Motor neuron (in vitro differentiated cells): ENCODE measurements at places on chromosomes 2 and 18.
A peak's percentile ranks its signal among the peaks of the same experiment; 100 is the strongest.

GRCh38 chr2:238946318-238947242 lies 98.7 kb downstream of the TWIST2 start:
- peak; percentile 50 for ATAC-seq

GRCh38 chr2:179569831-179570233 lies 291.6 kb downstream of the ZNF385B start:
- ATAC-seq = peak; percentile 66

GRCh38 chr2:209501579-209501978 lies 77.7 kb downstream of the MAP2 start:
- ATAC-seq = no peak

DNA sequence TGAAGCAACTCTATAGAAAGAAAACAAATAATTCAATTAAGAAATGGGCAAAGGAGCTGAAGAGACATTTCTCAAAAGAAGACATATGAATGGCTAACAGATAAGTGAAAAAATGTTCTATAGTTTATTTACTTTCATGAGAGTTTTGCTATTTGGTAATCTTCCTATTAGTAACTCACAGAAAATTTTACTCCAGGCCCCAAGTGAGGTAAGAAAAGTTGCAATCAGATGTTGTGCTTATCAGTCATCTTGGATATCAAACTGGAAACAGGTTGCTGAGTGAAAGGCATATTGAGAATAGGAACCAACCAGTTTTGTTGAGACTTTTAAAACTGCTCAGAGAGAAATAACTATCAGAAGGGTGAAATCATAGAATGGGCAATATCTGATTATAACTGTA lies 1179.0 kb upstream of the ACVR2A start:
- no peak for ATAC-seq

DNA sequence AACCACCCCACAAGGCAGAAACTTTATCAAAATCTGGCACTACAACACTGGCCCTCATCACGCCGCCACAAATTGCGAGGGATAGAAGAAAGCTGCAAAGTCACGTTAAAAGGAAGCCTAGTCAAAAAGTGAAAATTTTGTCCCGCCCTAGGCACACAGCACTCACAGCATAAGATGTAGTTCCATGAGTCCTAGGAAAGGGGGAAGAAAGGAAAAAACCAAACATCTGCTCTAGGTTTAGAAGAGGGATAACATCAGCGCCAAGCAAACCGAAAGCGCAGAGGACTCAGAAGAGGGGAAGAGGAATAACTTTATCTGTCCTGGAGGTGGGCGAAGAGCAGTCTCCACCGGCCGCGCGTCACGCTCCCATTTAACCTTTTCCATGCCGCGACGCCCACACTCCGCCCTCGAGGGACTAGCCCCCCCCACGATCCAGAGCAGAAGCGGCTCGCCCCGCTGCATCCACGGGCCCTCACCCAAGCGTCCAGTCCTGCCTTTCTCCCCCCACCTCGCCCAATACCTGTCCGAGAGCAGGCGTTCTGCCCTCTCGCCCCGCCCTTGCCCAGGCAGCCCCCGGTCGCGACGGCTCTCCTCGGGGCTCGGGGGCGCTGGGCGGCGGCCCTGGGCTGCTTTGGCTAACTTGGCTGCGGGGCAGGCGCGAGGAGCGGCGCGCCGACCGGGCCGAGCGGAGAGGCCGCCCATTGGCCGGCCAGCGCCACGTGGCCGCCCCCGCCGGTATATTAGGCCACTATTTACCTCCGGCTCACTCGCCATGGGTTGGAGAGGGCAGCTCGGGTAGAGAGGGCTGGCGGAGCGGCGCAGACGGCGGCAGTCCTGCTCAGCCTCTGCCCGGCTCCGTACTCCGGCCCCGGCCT lies at the start of gene HOXD1:
Gene HOXD1 (plus strand): TSS at position 770 of the 875 bp plus-strand sequence. CDS start 134 bp downstream, outside the sequence.
- ATAC-seq = peak; percentile 93

- ATAC-seq = no peak
Measured at GRCh38 chr2:127688405-127688804, 12.9 kb upstream of the SFT2D3 start.

- ATAC-seq = peak; percentile 77
Measured at GRCh38 chr2:109415581-109416013, 198.2 kb downstream of the SEPTIN10 start.

DNA sequence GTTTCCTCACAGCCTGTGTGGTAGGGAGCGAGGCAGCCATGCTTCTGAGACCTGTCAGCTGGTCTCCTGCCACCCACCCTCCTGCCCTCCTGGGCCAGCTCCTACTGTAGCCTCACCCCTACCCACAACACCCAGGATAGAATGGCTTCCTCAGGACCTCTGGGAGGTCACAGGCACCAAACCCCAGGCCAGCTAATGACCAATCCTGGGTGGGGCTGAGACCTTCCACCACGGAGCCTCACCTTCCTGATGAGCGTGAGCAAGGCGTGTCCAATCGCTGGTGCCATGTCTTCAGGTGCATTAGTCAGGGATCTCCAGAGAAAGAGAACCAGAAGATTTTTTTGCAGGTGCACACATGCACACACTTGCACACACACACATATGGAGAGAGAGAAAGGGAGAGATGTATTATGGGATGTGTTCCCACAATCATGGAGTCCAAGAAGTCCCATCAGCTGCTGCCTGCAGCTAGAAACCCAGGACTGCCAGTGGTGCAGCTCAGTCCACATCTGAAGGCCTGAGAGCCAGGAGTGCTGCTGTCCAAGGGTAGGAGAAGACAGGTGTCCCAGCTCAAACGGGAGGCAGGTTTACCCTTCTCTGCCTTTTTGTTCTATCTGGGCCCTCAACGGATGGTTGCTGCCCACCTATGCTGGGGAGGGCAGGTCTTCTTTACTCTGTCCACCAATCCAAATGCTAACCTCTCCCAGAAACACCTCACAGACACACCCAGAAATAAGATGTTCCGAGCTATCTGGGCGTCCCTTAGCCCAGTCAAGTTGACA lies 70.4 kb upstream of the HDAC4 start:
- ATAC-seq = no peak

- ATAC-seq = no peak
Measured at GRCh38 chr2:120404941-120405758, 59.2 kb downstream of the INHBB start.

DNA sequence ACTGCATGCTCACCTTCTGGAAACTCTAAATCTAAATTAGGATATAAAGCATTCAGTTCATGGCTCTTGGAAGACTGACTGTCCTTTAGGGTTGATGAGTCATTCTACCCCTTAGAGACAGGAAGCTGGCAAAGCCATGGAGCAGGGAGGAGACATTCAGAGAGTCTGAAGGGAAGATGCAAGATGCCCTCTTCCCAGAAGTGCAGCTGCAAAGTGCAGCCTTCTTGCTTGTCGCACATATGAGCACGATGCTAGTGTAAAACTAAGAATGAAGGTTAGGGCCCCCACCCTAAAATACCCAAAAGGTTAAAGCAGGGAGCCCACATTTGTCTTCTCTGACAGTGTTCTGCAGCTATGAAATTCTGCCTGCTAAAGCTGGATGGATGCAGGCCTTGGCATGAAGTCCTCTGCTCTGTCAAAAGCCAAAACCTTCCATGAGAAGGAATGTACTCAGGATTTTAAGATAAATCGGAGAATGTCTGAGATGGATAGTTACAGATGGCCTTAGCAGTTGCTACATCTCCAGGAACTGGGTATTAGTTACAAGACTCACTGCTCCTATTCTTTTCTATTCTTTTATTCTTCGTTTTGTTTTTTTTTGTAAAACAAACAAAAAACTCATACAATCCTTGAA lies 89.7 kb downstream of the POLE4 start:
- ATAC-seq = peak; percentile 52

DNA sequence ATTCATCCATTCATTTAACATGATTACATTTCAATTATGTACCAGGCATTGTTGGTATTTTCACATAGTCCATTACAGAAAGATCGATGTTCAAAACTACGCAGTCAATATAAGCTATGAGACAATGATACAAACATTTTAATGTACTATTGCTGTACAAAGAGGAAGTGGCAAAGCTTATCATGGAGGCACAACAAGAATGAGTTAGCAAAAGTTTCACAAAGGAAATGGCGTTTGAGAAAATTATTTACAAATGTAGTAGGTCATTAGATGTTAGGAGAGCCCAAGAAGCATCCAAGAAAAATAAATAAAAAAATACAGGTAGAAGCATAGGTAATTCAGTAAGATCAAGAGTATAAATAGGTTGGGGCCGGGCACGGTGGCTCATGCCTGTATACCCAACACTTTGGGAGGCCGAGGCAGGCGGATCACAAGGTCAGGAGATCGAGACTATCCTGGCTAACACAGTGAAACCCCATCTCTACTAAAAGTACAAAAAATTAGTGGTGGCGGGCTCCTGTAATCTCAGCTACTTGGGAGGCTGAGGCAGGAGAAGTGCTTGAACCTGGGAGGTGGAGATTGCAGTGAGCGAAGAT lies 1730.8 kb upstream of the CELF4 start:
- no peak for ATAC-seq

- no peak for ATAC-seq
Measured at GRCh38 chr18:31680433-31680811, 4.0 kb downstream of the B4GALT6 start.

DNA sequence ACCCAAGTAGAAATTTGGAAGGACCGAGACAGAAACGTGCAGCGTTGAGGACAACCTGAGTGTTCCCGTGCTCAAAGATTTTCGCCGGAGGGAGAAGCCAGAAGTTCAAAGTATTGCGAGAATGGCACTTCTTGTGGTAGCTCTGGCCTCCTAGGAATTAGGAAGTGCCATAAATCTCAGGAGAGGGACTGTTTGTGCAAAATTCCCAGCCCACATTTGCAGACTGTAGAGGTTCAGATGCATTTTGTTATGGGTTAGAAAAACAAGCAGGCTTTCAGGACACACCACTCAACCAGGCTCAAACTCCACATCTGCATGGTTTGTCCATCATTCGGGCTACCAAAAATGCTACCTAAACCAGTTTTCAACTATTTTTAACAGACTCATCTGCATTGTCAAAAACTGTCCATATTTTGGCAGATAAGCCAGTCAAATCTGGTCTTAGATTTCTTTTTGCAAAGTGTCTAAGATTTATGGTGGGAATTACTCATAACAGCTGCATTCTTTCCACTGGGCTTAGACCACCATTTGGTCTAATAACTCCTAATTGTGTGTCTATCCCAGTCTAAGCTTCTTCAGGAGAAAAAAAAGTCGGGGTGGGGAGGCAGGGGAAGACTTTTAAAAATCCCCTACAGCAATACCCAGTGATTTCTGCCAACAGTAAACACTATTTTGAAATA lies 422.9 kb downstream of the ARHGAP15 start:
- ATAC-seq = no peak

- ATAC-seq = peak; percentile 5
Measured at GRCh38 chr2:55134316-55134706, 84.1 kb upstream of the RTN4 start.

- ATAC-seq = no peak
Measured at GRCh38 chr2:73006969-73007710, 64.4 kb downstream of the SFXN5 start.

DNA sequence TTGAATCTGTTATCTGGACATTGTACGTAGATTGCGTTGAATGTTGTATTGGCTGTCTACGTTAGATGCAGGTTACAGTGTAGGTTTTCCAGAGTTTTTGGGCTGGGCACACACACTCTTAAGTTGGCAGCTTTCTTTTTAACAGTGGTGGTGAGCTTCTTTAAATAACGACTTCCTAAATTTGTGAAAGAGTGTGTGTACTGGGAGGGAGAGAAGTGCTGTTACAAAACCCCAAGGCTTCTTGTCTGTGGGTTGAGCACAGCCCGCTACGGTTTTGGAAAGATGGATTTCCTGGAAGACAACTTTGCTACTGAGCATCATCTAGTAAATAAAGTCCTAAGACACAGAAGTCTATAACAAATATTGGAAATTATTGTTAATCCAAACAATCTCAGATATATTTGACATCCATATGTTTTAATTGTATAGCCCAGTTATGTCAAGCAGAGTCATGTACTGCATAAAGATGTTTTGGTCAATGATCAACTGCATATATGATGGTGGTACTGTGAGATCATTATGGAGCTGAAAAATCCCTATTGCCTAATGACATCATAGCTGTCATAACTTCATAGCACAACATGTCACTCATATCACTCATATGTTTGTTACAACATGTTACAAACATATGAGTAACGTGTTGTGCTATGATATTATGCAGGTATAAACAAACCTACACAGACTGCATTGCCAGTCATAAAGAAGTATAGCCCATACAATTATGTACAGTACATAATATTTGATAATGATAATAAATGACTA lies 7.9 kb upstream of the THUMPD2 start:
- no peak for ATAC-seq

GRCh38 chr2:37753758-37754157 lies 82.3 kb upstream of the CDC42EP3 start:
- ATAC-seq = no peak

DNA sequence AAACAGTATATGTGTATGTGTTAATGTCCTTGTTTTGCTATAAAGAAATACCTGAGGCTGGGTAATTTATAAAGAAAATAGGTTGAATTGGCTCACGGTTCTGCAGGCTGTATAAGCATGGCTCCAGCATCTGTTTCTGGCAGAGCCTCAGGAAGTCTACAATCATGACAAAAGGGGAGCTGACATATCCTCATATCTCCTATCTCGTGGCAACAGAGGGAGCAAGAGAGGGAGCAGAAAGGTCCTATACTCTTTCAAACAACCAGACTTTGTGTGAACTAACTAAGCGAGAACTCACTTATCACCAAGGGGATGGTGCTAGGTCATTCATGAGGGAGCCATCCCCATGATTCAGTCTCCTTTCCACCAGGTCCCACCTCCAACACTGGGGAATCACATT lies 13.0 kb downstream of the CALCRL start:
- ATAC-seq = no peak

DNA sequence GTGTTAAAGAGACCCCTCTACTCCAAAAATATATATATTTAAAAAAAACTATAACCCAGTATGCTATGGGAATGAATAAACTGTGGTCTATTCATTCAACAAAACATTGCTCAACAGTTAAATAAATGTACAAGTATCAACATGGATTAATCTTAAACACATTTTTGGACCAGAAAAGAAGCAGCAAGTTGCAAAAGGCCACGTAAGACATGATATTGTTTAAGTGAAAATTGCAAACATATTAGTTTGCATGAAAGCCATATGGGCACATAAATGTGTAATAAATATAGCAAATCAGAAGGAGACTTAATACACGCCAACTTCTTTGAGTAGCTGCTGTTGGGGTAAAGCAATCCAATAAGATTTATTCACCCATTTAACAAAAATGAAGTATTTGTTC lies 321.5 kb downstream of the FBXO15 start:
- ATAC-seq = no peak

GRCh38 chr2:55843096-55843993 lies 80.2 kb downstream of the EFEMP1 start:
- ATAC-seq = peak; percentile 81
